ENCODE measurements at places on chromosomes 3 and 15. TPM values are rescaled to one million over a fixed set of nuclear protein-coding genes. Genes with fewer than 3 reads are reported as not detected.

PLSCR5 gene
- polyA plus RNA-seq: not detected

ARNT2 gene
- polyA plus RNA-seq: 0.94 TPM

GCNT3 gene
- 16.3 TPM for polyA plus RNA-seq

IQCF2 gene
- not detected for polyA plus RNA-seq

IFT57 gene
- 14.3 TPM for polyA plus RNA-seq

Measured in esophagus (tissue), 2 donors.